ENCODE measurements at places on chromosomes 11 and 22. TPM values are rescaled to one million over a fixed set of nuclear protein-coding genes. Genes with fewer than 3 reads are reported as not detected.

ALDH3B1 gene
- 38.2 TPM for total RNA-seq

HSPB2 gene
- total RNA-seq = not detected

KLHL35 gene
- total RNA-seq = 3.3 TPM

VSIG2 gene
- total RNA-seq = not detected

NLRP6 gene
- not detected for total RNA-seq

ANKRD13D gene
- 39.2 TPM for total RNA-seq

DDI1 gene
- total RNA-seq = not detected

MYEOV gene
- total RNA-seq = 18.6 TPM

PPARA gene
- total RNA-seq = 3.9 TPM

KCNQ1OT1 gene
- total RNA-seq = 2.3 TPM

SLN gene
- not detected for total RNA-seq

MPST gene
- 61.4 TPM for total RNA-seq

SCGB1C1 gene
- total RNA-seq = not detected

CALCA gene
- not detected for total RNA-seq

GUCY1A2 gene
- 0.04 TPM for total RNA-seq

TYMP gene
- total RNA-seq = 1.1 TPM

ELFN2 gene
- 0.13 TPM for total RNA-seq

CD3D gene
- total RNA-seq = not detected

SMC1B gene
- not detected for total RNA-seq

STIM1 gene
- 11.0 TPM for total RNA-seq

CHRM1 gene
- 0.30 TPM for total RNA-seq

SSTR3 gene
- total RNA-seq = not detected

DEFB131B gene
- total RNA-seq = not detected

PGA3 gene
- total RNA-seq = not detected

SAA2 gene
- total RNA-seq = not detected

TP53I11 gene
- 0.60 TPM for total RNA-seq

ATG16L2 gene
- 11.2 TPM for total RNA-seq

IGF2 gene
- total RNA-seq = not detected

GAL3ST3 gene
- total RNA-seq = 0.34 TPM

TEX12 gene
- total RNA-seq = not detected

MAJIN gene
- not detected for total RNA-seq

PATE4 gene
- total RNA-seq = not detected

All from A375 (cell line).